ENCODE measurements at places on chromosomes 13 and 19.

- no peaks in the 10 kb centered on the region for H3K4me1 ChIP-seq
- no peak overlapping the region for H3K27ac ChIP-seq
- no peaks in the 10 kb centered on the region for H3K36me3 ChIP-seq
- no peaks in the 10 kb centered on the region for H3K27me3 ChIP-seq
Measured at GRCh38 chr19:34982275-34982674, 17.8 kb upstream of the GRAMD1A start.

DNA sequence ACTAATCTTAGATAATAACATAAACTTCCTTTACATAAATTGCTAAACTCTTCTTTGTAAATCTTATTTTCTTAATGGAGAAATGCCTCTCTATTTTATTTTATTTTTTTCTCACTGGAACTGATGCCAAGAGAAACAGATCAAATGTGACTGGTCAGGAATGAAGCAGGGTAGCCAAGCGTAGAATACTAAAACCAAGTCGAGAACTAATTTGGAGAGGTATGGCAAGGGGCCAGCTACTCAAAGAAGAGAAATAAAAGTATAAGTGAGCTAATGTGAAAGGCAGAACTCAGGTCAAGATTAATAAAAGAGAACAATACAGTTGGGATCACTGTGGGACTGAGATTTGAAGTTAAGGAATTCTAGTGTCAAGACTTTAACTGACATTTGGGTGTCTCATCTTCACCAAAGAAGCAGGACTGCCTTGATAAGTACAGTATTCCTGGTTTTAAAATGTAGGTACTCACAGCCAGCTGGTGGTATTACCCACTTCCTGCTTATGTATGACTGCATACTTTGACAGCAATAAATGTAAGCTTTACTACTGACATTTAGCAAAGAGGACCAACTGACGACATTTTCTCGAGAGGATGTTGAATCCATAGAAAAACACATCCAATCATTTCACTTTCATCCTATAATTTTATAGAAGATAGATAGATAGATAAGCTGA, 1192.2 kb downstream of the EFNB2 start:
- H3K36me3 ChIP-seq: no peaks in the 10 kb centered on the region
- no peak for DNase-seq
- no peak overlapping the region for H3K27ac ChIP-seq
- no peak overlapping the region for H3K4me3 ChIP-seq
- H3K4me1 ChIP-seq: no peaks in the 10 kb centered on the region
- H3K27me3 ChIP-seq: no peaks in the 10 kb centered on the region

- no peaks in the 10 kb centered on the region for H3K27me3 ChIP-seq
- H3K4me1 ChIP-seq: no peaks in the 10 kb centered on the region
- no peaks in the 10 kb centered on the region for H3K36me3 ChIP-seq
- no peak overlapping the region for H3K4me3 ChIP-seq
- H3K27ac ChIP-seq: no peak overlapping the region
Measured at GRCh38 chr13:75173457-75174356, 308.3 kb downstream of the TBC1D4 start.

GRCh38 chr13:24899601-24900000, 135.6 kb downstream of the RNF17 start:
- no peak for DNase-seq
- H3K4me1 ChIP-seq: no peaks in the 10 kb centered on the region
- no peaks in the 10 kb centered on the region for H3K36me3 ChIP-seq
- no peak overlapping the region for H3K4me3 ChIP-seq
- no peaks in the 10 kb centered on the region for H3K27me3 ChIP-seq

GRCh38 chr19:1725100-1726064, 27.9 kb upstream of the ONECUT3 start:
- peak overlapping the region; percentile 48 for H3K4me3 ChIP-seq
- H3K27me3 ChIP-seq: peaks cover 55% of the 10 kb centered on the region
- DNase-seq: no peak
- H3K36me3 ChIP-seq: no peaks in the 10 kb centered on the region
- no peaks in the 10 kb centered on the region for H3K4me1 ChIP-seq
- no peak overlapping the region for H3K27ac ChIP-seq

GRCh38 chr13:29301027-29301426, 294.5 kb downstream of the SLC7A1 start:
- no peak overlapping the region for H3K27ac ChIP-seq
- no peak for DNase-seq
- H3K27me3 ChIP-seq: no peaks in the 10 kb centered on the region
- H3K4me3 ChIP-seq: no peak overlapping the region
- no peaks in the 10 kb centered on the region for H3K4me1 ChIP-seq

- H3K4me1 ChIP-seq: no peaks in the 10 kb centered on the region
- H3K4me3 ChIP-seq: no peak overlapping the region
- peak overlapping the region; percentile 33 for H3K27ac ChIP-seq
Measured at GRCh38 chr13:44815623-44816022, 173.6 kb downstream of the NUFIP1 start.

DNA sequence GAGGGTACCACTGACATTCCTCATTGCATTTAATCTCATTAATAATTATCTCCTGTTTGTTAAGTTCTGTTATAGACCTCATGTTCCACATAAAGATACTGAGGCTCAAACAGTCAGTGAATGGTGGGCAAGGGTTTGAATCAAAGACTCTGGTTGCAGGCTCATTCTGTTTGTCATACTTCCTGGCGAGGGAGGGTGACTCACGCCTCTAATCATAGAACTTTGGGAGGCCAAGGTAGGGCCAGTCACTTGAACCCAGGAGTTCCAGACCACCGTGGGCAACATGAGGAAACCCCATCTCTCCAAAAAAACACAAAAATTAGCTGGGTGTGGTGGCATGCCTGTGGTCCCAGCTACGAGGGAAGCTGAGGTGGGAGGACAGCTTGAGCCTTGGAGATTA, 220.7 kb upstream of the MIR17HG start:
- H3K27me3 ChIP-seq: no peaks in the 10 kb centered on the region
- no peaks in the 10 kb centered on the region for H3K36me3 ChIP-seq
- H3K4me1 ChIP-seq: no peaks in the 10 kb centered on the region
- H3K27ac ChIP-seq: no peak overlapping the region
- H3K4me3 ChIP-seq: no peak overlapping the region
- no peak for DNase-seq

DNA sequence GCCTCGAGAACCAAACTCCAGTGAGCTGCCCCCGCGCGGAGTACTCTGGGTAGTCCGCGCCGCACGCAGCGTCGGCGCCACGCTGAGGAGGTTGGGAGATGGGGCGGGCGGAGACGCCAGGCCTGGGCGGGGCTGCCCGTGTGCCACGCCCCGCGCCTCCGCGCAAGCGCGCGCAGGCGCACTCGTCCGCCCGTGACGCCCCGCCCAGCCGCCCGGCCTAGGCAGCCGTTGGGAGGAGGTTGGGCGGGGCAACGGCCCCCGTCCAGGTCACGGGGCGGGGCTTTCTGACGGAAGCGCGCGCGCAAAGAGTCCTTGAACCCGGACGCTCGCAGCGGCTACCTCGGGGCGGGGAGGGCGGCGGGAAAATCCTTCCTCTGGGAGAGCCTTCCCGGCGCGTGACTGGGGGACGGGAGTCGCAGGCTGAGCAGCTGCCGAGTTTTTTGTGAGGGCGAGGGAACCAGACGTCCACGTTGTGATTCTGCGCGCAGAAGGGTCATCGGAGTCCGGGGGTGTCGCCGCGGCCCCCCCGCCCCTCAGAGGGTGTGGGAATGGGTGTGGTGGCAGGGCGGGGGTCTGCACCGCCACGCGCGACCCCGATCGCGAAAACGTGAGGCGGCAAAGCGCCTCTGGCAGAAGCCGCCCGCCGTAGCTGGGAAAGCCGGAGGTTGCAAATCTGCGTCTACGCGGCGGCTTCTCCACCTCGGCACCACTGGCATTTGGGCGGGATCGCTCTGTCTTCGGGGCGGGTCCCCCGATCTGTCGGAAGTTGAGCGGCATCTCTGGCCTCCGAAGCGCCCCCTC, at the start of gene MED26:
Gene MED26 (minus strand): TSS at position 22 of the 801 bp plus-strand sequence. CDS start 261 bp downstream, outside the sequence.
- H3K36me3 ChIP-seq: no peaks in the 10 kb centered on the region
- peak within 1 kb of the TSS; percentile 96 for H3K27ac ChIP-seq
- no peaks in the 10 kb centered on the region for H3K27me3 ChIP-seq
- H3K4me1 ChIP-seq: no peaks in the 10 kb centered on the region

DNA sequence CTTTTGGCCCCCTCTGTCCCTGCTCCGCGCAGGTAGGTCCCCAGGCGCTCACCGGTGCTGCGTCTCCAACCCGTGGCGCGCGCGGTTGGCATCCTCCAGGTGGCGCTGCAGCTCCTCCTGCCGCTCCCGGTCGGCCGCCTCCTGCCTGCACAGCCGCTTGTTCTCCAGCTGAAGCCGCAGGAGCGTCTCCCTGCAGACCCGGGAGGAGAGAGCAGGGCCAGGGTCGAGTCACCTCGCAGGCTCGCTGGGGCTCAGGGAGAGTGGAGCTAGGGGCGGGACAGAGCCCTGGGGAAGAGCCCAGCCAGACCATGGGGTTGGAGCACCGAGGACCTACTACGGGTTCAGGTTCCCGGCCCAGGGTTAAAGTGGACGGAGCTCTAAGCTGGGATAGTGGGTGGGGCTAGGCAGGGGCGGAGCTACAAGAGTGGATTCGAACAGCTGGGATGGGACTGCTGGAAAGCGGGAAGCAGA, 9.3 kb downstream of the HOOK2 start:
- H3K36me3 ChIP-seq: no peaks in the 10 kb centered on the region
- peak overlapping the region; percentile 26 for H3K4me3 ChIP-seq
- H3K27me3 ChIP-seq: no peaks in the 10 kb centered on the region
- peak overlapping the region; percentile 49 for H3K27ac ChIP-seq
- peak; percentile 77 for DNase-seq

GRCh38 chr19:14837391-14837790, 2.4 kb upstream of the OR7A5 start:
- H3K36me3 ChIP-seq: no peaks in the 10 kb centered on the region
- DNase-seq: no peak
- H3K4me3 ChIP-seq: no peak overlapping the region
- no peaks in the 10 kb centered on the region for H3K4me1 ChIP-seq
- H3K27ac ChIP-seq: no peak overlapping the region
- H3K27me3 ChIP-seq: no peaks in the 10 kb centered on the region

DNA sequence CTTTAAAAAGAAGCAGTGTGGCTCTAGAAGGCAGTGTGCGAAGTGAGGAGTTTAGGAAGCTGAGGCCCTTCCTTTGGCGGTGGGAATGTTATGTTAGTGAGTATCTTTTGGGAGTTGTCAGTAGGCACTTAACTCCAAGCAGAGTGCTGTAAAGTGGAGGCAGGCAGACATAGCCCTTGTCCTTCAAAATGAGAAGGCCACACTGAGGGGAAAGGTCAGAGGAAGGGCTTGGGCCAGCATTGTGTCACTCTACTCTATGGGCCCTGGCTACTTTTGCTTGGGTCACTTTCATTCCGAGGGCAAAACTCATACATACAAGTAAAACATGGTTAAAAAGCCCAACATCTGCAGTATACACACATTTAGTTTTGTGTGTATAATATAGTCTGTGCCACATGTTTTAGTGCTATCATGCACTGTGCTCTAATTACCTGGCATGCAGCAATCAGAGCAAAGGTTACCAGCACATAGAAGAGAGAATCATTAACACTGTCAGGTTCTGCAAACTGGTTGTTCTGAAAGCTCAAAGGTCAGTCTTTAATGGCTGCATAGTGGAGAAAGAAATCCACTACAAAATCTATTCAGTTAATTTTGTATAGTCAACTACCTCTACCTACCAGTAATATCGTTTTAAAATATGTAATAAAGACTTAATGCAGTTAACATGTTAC, 64.4 kb downstream of the WASF3 start:
- no peaks in the 10 kb centered on the region for H3K27me3 ChIP-seq
- H3K36me3 ChIP-seq: no peaks in the 10 kb centered on the region
- DNase-seq: no peak
- no peak overlapping the region for H3K4me3 ChIP-seq

GRCh38 chr19:52742516-52742915, 7.7 kb upstream of the ZNF611 start:
- H3K4me3 ChIP-seq: no peak overlapping the region
- no peaks in the 10 kb centered on the region for H3K4me1 ChIP-seq
- H3K27ac ChIP-seq: no peak overlapping the region
- no peaks in the 10 kb centered on the region for H3K36me3 ChIP-seq

- no peak overlapping the region for H3K4me3 ChIP-seq
- no peaks in the 10 kb centered on the region for H3K4me1 ChIP-seq
- H3K27ac ChIP-seq: no peak overlapping the region
- DNase-seq: no peak
Measured at GRCh38 chr19:22604571-22605274, 29.4 kb upstream of the ZNF492 start.

Measured in breast epithelium (tissue), 4 donors.